CD4-positive, alpha-beta T cell treated with Interleukin-15 for 1 hour (primary cell): ENCODE measurements at places on chromosomes 13 and 19.

DNA sequence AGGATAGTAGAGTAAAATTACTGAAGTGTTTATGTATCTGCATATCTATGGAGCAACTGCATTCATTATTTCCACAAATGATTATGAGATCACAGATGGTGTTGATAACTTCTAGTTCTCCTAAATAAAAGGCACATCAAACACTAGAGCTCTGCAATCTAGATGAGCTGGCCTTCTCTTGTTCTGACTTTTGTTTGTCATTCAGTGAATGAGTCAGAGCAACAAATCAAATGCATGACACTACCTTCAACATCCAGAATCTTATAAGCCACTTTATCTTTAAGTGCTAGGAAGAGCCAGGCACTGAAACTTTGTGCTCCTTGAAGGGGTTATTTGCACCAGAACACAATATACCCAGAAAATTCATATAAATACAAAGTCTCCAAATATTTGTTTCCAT is 456.0 kb downstream of the PCDH17 start:
- DNase-seq = no peak

DNA sequence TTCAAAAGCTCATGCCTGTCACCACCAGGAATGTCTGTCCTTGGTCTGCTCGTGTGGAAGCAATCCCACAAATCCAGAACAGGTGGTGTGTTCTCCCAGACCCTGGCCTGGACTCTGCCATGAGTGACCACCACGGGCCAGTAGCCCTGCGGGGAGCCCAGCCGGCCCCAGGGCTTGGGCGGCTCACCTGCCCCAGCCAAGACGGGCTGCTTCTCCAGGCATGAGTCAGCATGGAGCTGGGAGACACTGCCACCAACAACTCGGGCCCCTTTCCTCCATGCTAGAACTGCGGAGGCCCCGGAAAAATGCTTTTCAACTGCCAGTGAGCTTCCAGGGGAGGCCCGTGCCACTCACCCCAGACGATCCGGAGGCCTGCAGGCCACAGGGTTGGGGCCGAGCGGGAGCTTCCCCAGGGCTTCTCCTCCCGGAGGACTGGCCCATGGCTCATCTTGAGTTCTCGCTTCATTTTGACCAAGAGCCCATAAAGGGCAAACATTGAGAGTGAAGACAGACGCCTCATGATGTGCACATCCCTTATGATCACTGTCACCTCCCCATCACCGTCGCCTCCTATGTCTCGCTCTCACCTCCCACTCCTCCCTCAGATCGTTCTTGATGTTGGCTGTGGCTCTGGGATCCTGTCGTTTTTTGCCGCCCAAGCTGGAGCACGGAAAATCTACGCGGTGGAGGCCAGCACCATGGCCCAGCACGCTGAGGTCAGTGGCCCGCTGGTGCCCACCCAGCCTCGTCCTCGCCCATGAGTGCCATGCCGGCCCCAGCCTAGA is 16.7 kb downstream of the YIPF2 start:
- DNase-seq = no peak

GRCh38 chr19:46564701-46565100 is 36.4 kb upstream of the CALM3 start:
- DNase-seq = no peak

GRCh38 chr19:14674764-14675163 is at the start of gene ADGRE3:
Gene ADGRE3 (minus strand): TSS chr19:14674844. CDS start chr19:14674770, 74 bp downstream.
- peak; percentile 30 for DNase-seq

DNA sequence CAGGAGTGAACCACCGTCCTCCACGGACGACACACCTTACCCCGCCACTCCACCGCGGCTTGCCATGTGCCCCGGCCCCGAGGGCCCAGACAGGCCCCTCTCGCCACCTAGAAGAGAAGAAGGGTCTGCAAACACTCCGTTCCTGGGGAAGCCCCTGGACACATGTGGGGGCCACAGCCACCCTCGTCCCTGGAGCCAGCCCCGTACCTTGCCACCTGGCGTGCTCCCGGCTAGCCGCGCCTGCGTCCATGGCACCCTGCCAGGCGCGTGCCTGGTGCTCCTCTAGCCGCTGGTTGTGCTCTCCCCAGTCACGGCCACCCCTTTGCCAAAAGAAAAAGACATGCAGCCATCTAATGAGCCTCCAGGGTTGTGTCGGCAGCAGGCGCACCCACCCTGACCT is 19.9 kb upstream of the TINCR start:
- DNase-seq = no peak

DNA sequence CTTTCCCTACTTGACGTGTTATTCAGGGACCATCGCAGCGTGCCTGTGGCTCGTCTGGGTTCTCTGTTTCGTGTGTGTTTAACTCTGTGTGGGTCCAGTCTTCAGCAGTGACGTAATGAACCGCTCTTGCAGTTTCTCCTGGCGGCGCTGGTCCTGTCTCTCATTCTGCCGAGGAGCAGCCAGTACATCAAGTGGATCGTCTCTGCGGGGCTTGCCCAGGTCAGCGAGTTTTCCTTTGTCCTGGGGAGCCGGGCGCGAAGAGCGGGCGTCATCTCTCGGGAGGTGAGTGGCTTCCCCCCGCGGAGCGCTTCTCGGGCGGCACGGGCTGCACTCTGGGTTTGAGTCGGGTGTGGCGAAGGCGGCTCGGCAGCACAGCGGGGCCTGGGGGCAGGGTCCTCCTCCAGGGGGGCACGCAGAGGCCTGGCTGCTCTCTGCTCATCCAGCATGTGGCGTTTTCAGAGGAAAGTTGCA is 36.3 kb upstream of the TFDP1 start:
- no peak for DNase-seq

- DNase-seq = no peak
These were observed 37.4 kb upstream of the GATAD2A start for GRCh38 chr19:19368087-19368486.

GRCh38 chr19:7618348-7618747 is 11.0 kb downstream of the XAB2 start:
- no peak for DNase-seq

DNA sequence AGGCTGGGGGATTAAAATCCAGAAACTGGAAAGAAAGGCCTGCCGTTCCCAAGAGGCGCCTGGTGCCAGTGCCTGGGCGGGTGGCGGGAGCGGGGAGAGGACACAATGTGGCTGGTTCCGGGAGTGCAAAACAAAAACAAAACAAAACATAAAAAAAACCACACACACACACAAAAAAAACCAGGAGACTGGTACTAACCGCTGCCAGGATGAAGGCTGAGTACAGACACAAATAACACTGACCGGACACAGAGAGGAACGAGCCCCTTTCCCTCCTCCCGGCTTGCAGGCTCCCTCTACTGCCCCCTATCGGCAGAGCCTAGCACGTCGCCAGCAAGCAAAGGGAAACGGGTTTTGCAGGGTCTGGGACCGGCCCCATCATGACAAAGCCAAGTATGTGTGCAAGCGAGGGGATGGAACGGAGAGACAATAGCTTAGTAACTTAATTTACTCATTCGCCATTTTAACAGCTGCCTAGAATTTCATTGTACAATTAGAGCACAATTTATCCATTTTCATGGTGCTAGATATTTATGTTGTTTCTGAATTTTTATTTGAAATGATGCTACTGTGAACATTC is 17.9 kb upstream of the ZDHHC20 start:
- peak; percentile 78 for DNase-seq

DNA sequence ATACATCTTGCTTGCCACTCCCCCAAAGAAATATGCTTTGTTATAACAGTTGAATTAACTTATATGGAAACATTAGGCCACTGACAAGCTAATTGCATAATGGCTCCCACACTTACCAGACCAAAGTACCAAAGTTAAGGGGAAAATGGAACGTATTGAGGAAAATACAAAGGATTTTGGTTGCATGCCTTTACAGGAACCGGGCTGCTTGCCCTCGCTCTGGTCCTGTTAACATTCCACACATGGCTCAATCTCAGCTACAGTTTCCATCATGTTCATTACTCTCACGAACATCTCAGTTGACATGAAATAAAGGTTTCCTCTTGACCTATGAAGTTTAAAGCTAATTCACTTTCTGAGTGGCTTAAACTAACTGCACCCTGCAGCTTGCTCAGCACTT is 220.7 kb upstream of the RXFP2 start:
- no peak for DNase-seq

- DNase-seq = no peak
These were observed 10.2 kb downstream of the CLN5 start for GRCh38 chr13:77001963-77002587.

- DNase-seq = no peak
These were observed 16.4 kb downstream of the ZNF814 start for GRCh38 chr19:57872450-57872849.

- no peak for DNase-seq
These were observed 10.3 kb upstream of the MYCBP2 start for GRCh38 chr13:77337159-77337558.

DNA sequence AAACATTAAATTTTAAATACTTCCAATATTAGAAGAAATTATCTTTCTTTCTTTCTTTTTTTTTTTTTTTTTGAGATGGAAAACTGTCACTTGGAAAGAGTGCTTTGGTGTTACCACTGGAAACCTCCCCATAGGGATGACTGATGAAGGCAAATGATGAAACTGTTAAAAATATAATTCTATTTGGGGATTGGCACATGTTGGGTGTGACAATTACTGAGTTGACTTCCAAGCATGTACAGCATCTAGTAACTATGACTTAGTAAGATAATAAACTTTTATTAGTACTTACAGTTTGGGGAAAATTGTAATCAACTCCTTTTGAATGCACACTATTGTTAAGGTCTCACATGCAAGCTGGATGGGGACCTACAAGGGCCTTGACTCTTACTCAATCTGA is 592.5 kb downstream of the KCTD12 start:
- no peak for DNase-seq

- DNase-seq = no peak
These were observed 48.8 kb downstream of the TPT1 start for GRCh38 chr13:45292176-45292575.

- peak; percentile 88 for DNase-seq
These were observed 1.4 kb downstream of the CAPNS1 start for GRCh38 chr19:36141039-36141927.

DNA sequence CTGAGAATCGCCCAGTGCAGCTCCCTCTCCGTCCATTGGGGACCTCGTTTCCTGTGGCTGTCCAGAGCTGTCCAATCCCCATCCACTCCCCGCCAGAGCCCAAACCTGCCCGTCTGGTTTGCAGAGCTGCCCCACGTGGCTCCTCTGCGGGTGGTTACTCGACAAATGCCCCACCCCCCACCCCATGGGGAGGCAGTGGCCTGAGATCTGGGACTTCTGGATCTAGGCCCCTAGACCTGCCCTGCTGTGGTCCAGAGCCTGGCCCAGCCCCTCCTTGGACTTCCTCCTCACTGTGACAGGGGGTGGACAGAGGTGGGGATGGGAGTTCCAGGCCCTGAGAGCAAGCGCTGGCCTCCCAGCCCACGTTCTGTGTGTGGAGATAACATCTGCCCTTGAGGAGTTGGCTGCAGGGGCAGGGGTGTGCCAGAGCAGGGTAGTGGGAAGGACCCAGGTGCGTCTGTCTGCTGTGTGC is 29.1 kb downstream of the PAK4 start:
- DNase-seq = no peak

DNA sequence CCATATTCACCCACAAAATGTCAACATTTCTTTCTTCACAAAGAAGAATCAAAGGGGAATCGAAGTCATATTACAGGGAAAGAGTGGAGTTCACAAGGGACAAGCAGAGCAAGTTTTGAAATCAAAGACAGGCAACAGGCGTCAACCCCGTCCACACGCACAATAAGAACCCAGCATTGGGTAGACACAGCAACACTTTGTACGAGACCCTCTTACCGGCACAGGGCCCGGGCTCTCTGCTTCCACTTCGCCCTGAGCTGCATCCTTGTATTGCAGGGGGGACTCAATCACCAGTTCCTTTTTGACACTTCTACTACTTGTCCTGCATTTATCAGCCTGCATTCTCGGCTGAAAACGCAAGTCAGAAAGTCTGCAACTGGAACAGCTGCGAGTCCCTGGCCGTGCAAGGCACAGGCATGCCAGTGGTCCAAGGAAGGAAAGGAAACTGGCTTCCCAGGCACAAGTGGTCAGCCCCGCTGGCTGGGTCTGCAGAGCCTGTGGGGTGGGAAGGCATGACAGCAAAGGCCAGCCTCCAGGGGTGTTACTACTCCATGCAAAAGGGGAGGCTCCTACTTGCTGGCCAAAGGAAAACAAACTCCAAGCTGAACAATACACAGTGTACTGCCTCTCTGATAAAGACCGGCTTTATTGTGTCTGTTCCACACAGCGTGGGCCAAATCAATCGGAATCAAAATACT is at the start of gene DOCK9:
Gene DOCK9, minus strand, starts transcription at position 497 of the 698 bp plus-strand sequence. Its CDS starts 155 bp downstream, at position 342.
- no peak for DNase-seq

DNA sequence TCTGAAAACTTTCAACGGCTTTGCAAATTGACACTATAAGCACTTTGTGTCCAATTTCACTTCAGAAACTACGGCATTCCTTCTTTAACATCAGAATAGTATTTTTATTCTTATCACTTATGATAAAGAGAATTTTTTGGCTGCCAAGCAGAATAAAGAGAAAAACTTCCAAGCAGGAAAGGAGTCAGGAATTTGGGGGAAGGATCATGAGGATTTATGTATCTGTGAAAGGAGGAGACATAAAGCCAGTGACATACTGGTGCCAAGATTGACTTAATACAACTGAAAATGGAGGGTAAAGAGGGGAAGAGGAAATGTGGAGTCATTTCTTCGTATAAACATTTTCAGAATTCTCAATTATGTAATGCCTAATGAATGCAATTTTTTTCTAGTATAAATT is 94.7 kb downstream of the RBM26 start:
- no peak for DNase-seq

DNA sequence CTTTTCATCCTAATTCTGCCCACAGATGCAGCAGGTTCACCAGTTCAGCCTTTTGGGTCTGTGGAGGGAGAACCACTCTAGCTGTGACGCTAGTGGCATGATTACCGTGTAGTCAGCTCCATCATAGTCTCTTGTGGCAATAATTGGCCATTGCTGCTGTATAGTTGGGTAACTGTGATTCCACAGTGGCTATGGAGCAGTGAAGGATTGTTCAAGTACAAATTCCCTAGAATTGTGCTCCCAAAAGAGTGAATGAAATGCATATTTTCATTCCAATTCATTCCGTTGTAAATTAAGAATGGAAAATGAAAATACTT is 856 bp downstream of the TEX26 start:
- DNase-seq = no peak

GRCh38 chr13:107753748-107754147 is 461.6 kb downstream of the LIG4 start:
- no peak for DNase-seq

DNA sequence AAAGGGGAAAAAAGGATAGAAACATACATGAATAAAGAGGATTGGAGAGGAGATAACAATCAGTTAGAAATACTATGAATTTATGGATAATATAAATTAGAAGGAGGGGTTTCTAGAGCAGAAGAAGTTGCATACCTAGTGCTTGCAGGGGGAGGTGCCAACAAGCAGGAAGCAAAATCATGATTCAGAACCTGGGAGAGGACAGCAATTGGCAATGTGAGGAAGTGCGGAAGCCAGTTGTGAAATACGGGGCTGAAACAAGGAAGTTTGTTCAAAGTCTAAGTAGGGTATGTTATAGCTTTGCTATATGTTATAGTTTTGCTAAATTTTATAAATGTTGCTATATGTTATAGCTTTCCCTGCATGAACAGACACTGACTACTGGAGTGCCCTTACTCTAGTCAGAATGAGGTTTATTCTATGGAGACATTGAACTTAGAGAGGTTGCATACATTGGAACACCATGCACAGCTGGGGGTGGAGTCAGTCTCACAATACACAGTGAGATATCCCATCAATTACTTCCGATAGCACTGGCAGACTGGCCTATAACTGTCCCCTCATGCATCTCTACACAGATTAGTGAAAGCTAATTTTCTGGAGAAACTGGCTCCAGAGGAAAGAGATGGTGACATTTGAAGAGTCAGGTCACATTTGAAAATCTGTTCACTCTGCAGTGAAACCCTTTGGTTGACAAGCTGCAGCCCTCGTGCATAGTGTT is 92.1 kb downstream of the GPC6 start:
- no peak for DNase-seq
